T-helper 1 cell (primary cell): ENCODE measurements at places on chromosomes 12 and 14.

- DNase-seq = no peak
Observed at GRCh38 chr14:54333511-54333910, 63.3 kb upstream of the CDKN3 start.

DNA sequence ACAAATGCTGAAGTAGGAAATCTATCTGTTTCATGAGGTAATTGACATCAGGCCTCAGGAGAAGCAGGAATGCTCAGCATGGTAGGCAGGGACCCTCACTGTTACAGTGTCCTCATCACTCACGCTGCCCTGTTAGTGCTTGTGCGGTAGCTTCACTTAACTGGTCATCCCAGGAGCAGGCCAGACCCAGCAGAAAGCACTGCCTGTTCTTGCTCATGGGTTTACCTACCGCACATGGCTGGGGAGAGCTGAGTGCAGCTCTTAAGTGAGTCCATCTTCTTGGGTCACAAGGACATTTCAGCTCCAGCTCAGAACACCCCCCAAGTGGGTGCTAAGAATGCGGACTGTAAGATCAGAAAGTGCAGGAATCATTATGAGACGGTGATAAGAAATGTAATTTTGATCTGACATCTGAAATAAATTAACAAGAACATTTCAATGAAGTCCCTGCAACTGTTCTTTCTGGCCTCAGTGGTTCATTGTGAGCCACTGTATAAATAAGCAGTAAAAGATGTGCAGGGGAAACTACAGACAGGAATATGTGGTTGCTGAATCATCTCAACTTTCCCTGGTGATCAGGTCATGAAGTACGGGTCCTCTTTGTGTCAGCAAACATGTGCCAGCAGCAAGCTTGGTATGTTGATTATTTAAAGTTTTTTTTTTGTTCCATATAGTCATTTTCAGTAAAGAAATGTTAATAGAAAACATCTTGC lies 757.7 kb upstream of the TMEM132C start:
- no peak for DNase-seq

DNA sequence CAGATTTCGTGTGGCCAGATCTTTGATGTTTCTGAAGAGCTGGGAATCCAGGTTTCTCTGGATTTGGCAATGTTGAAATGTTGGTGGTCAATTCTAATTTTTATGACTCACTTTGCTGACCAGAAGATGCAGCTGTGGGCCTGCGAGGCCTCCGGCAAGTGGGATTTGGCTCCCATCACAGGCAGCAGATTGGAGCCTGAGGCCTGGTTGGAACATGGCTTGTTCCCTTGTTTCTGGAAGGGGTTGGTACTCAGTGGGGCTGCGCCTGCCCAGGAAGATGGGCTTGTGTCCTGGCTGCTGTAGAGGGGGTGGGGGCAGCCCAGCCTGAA lies 23.1 kb downstream of the FBRSL1 start:
- no peak for DNase-seq

- no peak for DNase-seq
Observed at GRCh38 chr14:54652188-54652587, 85.3 kb downstream of the SAMD4A start.

DNA sequence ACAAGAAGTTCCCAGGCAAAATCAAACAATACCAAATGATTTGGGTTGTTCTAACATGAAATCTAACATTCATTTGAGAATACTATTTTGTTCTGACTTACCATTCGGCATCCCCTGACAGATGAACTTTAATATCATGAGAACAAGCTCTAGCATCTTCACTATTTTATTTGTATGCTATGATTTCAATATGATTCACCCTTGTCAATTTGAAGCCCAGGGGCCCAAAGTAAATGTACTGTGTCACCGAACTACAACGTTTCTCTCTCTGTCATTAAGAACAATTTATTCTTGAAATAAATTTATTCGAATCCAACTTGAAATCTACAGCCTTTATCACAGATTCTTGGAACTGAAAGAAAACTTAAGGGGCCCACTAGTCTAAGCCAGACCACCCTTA lies 146.2 kb upstream of the RASSF8 start:
- no peak for DNase-seq

DNA sequence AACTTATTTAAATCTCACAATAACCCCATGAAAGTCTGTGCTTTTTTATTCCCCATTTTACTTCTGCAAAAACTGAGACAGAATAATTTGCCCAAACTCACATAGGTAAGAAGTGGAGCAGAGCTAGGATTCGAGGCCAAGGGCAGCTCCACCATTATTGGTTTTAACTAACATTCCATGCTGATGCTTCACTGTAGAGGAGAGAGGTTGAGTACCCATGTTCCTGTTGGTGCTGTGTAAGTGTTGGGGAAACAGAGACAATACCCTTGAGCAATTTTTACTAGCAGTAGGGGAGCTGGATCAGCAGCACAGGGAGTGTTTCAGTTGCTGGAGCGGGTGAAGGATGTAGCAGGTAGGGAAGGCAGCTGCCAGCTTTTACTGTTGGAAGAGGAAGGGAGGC lies 21.1 kb downstream of the RASSF8 start:
- DNase-seq = no peak

- DNase-seq = no peak
Observed at GRCh38 chr12:6919588-6919987, 5.2 kb downstream of the ENO2 start.

DNA sequence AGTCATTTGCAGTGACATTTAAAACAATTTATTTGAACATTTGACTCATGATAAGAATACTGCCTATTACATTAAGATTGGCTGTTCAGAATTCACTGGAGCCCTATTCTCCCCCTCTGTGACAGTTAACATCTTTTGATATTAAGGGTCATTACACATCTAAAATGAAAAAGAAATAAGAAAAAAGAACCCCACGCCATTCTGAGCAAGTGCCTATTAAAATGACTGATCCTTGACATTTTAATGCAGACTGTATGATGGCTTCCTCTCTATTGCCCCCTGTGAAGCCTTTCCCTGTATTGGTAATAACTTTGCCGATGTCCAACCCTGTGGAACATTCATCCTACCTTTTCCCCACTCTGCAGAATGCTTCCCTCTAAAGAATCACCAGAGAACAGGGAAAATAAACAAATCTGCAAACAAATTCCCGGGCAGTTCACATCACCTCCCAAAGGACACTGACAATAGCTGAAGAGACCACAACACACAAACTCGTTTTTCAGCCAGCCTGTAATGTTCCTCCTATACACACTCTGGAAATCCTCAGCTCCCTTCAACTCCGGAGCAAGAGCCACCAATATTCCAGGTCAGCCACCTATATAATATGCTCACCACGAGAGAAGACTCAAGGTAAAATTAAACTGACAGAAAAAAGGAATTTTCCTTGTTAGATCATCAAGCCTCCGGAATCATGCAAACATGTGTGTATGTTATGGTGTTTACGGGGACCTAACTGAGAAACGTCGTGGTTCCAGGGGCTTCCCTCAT lies 2.1 kb downstream of the NIN start:
- no peak for DNase-seq

GRCh38 chr12:27805238-27805637 lies 25.2 kb upstream of the MANSC4 start:
- DNase-seq = no peak
